ENCODE measurements at places on chromosomes 5 and 9.

DNA sequence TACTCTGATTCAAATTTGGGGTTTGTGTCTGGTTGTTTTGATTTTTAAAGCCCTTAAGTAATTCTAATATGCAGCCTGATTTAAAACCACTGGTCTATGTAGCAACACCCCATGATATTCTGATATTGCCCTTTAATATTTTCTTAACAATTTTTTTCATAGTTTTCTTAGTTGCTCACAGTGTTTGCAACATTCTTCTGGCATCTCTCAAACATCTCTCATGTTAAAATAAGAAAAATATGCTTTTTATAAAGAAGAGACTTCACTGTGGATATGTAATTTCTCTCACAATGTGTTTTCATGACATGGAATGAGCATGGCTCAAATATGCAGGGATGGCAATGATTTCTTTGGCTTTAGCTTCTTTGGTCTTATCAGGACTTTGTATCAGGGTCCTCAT is 183.7 kb downstream of the TAF11L14 start:
- peak; percentile 33 for DNase-seq

- DNase-seq = peak; percentile 50
These were observed 63.5 kb downstream of the ZNF474 start for GRCh38 chr5:122192497-122193496.

DNA sequence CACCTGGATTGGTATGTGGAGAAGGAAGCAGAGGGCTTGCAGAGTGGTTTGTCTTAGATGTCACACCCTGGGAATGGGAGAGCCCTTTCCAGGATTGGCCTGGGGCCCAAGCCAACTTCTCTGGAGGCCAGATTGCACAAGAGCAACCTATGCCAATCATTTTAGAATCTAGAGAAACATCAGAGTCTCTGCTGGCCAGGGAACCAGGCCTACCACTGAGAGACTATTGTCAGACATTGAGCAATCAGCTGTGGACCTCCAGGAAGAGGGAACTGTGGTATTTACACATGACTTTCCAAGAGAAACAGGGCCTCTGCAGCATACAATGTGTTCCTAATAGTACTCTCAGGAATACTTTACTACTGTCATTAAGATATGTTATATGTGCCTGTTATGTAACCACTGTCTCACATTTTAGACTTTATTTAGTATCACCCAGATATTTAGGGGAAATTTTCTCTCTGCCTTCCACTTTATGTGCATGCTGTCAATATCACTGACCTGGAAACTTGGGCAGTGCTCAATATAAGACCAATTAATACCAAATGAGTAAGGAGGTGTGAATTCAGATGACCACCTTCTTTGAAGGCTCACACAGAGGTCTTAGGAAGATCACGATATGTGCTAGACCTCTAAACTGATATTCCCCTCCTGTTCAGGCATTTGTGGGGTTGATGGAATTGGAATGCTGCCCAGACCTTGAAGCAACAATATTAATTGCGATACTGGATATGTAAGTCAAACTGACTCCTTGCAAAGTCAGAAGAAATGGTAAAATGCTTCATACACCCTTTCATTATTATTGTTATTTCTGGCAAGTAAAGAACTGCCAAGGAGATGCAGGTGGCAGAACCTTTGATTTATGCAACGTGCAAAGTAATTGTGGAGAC is 20.5 kb upstream of the CCL28 start:
- peak; percentile 45 for DNase-seq

DNA sequence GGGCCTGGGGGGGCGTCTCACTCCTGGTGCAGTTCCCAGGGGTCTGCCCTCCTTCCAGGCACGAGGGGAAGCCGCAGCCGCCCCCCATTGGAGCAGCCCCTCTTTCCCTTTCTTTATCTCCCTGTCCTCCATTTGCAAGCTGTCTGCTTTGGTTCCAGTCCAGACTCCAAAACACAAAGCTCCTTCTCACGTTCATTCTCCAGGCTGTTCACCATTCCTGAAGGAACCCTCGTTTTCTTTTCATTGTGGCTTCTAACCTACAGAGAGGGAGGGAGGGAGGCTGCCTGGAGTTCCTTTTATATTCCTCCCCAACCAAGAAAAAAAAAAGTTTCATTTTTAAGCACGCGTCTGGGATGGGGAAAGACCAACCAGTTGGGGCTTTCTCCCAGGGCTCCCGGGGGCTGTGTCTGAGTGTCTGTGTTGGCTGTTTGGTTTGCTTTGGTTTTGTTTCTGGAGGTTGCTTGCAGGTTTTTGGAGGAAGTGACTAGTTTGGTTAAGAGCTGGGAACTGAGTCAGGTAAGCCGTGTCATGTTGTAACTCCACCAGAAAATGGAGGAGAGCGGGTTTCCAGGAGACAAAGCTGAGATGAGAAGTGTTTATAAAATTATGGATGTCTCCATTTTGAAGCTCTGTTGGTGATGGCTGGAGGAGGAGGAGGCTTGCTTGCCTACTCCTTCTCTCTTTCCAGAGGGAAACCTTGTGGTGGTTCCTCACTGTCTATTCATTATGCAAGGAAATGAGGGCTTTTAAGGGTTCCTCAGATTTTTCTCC is 1.6 kb downstream of the ZNF462 start:
- no peak for DNase-seq

GRCh38 chr9:124869466-124869985 is 7.6 kb downstream of the ARPC5L start:
- no peak for DNase-seq

DNA sequence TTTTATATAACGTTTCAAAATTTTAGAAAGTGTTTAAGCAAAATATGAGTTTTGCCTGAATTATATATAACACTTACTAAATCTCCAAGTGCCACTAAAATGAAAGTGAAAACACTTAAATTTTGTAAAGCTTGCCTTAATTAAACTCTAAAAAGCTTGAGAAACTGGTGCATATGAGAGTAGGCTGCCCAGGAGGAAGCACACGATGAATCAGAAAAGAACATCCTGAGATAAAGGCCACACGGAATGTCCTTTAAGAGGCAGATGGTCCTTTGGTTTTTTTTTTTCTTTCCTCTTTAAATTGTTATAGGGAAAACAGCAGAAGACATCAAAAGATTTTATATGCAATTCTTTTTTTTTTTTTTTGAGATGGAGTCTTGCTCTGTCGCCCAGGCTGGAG is 60.3 kb downstream of the HABP4 start:
- no peak for DNase-seq

GRCh38 chr5:150122158-150122510 is 33.5 kb downstream of the PDGFRB start:
- no peak for DNase-seq

DNA sequence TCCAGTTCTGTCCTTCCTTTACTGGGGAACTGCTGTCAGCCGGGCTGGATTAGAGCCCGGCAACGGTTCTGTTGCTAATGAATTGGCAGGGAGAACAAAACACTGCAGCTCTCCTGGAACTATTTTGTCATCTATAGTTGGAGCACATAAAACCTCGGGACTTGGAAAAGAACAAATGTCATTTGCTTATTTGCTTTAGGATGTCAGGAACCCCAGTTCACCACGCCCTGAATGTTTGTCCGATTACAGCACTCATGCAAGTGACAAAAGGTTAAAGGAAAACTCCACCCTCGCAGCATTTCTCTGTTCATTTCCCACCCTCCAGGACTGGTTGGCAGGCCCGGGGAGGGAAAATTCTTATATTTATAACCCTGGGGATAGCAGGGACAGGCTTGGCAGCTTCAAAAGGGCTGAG is 66.4 kb upstream of the PLPP1 start:
- no peak for DNase-seq

GRCh38 chr5:34813509-34813908 is 25.5 kb upstream of the TTC23L start:
- no peak for DNase-seq

- no peak for DNase-seq
These were observed 83.8 kb upstream of the FSTL4 start for GRCh38 chr5:133696006-133696584.

DNA sequence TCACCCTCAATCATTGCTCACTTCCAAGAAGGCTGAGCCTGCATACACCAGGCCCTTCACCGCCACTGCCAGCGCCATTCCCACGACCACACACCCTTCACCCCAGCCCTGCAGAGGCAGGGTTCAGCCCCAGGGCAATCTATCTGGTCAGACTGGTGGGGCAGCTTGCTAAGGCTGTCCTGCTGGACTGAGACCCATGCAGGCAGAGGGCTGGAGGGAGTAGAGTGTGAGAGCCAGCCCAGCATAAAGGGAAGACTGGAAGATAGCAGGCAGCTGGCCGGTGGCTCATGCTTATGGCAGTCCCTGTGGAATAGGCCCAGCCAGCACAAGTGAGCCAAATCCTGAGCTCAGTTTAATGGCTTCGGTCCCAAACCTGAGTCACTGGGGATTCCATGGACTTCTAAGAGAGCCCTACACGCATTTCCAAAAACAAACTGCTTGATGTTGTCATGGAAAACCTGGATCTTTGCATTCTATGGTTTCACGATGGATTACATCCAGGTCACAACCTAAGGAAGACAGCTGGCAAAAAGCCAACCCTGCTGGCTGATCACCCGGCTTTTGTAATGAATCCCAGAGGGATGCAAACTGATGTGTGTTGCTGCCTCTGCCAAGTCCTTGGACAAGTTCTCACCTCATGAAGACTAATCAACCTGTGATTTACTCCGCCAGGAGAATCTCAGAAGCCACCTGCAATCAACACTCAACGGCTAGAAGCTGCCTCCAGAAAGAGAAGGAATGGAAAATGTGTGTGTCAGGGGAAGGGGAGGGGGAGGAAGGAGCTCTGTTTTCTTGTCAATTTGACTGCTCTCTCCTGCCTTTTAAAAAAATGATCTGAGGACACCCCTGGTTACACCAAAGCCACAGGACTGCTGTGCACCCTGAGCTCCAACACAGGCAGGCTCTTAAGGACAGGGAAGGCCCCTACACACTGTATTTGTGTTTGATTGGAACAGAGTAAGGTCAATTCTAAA is 143.6 kb downstream of the LHFPL2 start:
- DNase-seq = peak; percentile 97

- DNase-seq = no peak
These were observed 92.5 kb upstream of the ZNF366 start for GRCh38 chr5:72599519-72600370.

DNA sequence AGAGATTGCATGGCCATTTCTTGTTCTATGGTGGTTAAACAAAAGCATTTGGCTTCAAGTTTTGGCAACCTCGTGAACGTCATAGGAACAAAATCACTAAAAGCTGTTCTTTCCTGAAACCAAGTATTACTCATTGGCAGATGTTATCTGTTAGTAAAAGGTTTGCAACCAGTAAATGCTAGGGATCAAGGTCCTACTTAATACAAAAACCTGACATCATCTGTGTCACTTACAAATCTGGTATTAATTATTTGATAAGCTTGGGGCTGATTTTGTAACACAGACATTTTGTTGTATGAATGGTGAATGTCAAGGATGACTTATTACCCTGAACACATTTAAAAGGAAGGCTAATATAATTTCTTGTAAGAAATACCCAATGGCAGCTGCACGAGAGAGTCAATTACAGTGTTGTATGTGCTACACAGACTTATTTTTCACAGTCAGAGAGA is 486.4 kb upstream of the ZNF608 start:
- DNase-seq = peak; percentile 94

- DNase-seq = no peak
These were observed 27.3 kb upstream of the ZSWIM6 start for GRCh38 chr5:61304590-61305381.

GRCh38 chr5:10700516-10700915 is 60.5 kb downstream of the DAP start:
- no peak for DNase-seq

GRCh38 chr5:55176176-55176818 is 3.3 kb upstream of the CDC20B start:
- no peak for DNase-seq

- no peak for DNase-seq
These were observed 952.0 kb downstream of the NR2F1-AS1 start for GRCh38 chr5:92629000-92629399.

DNA sequence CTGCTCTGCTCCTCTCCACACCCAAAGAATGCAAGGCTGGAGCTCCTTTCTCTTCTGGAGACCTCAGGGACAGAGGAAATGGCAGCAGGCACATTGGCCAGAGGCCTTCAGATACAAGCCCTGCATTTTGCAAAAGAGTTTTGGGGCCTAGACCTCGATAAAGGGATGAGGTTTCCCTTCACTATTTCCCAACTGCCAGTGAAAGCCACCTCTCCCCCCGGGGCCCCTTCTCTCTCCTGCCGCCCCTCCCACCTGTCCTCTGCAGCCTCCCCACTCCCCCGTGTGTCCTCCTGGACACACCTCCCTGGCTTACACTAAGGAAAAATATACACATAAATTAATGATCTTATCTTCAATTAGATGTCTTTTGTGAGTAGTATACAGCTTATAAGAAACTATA is 21.3 kb upstream of the LMNB1 start:
- DNase-seq = no peak

DNA sequence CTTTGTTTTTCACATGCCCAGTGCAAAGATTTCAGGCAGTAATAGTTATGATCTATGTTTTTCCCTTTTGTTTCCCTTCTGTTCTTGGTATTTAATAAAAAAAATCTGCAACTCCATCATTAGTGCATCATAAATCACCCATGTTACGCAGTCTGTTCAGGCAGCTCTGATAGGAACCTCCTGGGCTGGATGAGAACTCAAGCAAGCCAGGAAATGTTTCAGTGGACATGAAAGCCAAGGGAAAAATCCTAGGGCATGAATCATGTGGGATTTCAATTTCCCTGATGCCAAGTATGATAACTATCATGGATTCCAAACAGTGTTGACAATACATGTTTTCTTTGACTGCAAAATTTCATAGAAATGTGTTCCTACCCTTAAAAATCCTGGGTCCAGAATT is 119.7 kb upstream of the TARS1 start:
- DNase-seq = peak; percentile 100

- no peak for DNase-seq
These were observed 686.1 kb upstream of the CHD1 start for GRCh38 chr5:99614888-99615287.

DNA sequence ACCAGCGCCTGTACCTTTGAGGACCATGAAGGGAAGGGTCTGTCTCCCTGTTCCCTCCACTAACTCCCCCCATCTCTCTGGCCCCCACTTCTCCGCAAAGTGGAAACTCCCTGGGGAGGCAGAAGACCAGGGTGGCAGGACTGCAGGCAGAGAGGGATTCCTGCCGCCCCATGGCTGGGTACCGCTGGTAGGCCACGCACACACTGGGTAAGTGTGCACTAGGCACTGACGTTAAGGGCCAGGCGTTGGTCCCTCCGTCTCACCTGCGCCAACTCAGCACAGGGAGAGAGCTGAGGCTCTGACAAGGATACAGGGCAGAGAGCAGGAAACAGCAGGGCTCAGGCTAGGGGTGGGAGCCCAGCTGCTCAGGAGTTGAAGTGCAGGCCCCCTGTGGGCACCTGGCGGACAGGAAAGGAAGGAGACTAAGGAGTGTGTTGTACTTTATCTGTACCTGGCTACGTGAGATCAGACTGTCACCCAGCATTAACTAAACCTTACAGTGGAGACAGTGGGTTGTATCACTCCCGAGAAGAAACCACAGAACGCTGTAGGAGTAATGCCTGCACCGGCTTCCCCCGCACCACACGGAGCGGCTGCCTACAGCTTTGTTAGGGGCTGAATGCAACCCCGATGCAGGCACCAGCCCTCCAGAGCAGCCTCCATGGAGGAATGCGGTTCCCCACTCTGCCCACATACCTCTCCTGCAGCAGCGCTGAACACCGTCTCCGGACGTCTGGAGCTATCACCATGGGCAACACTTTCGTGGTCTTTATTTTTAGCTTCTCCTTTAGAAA is 34.2 kb upstream of the CLPTM1L start:
- DNase-seq = no peak
